Naive thymus-derived CD8-positive, alpha-beta T cell (primary cell): ENCODE measurements at places on chromosomes 16 and 17. TPM values are rescaled to one million over a fixed set of nuclear protein-coding genes. Genes with fewer than 3 reads are reported as not detected.

GRCh38 chr16:50381679-50382440 lies 13.1 kb upstream of the BRD7 start:
- no peak for DNase-seq

GRCh38 chr17:44920565-44920940 lies 5.3 kb upstream of the GFAP start:
- no peak for DNase-seq

DNA sequence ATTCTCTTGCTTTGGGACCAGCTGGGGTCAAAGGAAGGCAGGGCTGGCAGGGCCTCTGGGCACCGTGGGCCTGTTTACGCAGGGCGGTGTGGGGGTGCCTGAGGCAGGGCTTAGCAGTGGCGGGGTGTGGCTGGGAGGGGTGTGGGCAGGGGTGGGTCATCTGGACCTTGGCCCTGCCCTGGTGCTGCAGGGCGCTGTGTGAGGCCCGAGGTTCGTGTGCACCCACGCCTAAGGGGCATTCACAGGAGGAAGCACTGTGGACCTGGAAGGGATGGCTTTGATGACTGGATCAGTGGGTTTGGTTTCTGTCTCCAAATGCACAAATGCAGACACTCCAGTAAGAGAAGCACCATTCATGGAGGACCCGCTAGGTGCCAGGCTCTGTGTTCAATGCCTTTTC lies 37.3 kb downstream of the BCO1 start:
- DNase-seq: no peak

Gene SAMD14
- 0.30 TPM for total RNA-seq

Gene RHBDL3
- not detected for total RNA-seq

Gene WNT3
- total RNA-seq: not detected

Gene SYT17
- 0.52 TPM for total RNA-seq
